NCI-H1092 (cell line): ENCODE measurements at places on chromosomes 7 and 10.

GRCh38 chr10:79132681-79133381 lies 64.1 kb downstream of the ZMIZ1 start:
- DNase-seq: no peak

GRCh38 chr10:10094691-10095090 lies 923.0 kb upstream of the CELF2 start:
- DNase-seq: no peak

DNA sequence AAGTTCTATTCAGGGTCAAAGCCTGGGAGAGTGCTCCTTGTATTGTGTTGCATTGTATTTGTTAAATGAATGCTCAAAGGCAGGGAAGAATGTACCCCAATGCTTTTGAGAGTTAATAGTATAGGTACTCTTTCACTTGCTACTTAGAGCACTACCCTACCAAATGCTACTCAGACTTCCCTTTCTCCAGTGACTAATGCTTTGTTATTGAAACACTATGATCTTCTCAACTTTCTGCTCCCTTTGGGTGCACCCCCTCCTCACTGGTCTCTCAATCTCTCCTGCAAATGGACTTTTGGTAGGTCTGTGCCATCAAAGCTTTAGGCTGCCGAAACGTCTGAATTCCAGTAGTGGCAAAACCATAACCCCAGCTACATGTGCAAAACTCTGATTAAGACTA lies 177.7 kb upstream of the AHR start:
- no peak for DNase-seq

DNA sequence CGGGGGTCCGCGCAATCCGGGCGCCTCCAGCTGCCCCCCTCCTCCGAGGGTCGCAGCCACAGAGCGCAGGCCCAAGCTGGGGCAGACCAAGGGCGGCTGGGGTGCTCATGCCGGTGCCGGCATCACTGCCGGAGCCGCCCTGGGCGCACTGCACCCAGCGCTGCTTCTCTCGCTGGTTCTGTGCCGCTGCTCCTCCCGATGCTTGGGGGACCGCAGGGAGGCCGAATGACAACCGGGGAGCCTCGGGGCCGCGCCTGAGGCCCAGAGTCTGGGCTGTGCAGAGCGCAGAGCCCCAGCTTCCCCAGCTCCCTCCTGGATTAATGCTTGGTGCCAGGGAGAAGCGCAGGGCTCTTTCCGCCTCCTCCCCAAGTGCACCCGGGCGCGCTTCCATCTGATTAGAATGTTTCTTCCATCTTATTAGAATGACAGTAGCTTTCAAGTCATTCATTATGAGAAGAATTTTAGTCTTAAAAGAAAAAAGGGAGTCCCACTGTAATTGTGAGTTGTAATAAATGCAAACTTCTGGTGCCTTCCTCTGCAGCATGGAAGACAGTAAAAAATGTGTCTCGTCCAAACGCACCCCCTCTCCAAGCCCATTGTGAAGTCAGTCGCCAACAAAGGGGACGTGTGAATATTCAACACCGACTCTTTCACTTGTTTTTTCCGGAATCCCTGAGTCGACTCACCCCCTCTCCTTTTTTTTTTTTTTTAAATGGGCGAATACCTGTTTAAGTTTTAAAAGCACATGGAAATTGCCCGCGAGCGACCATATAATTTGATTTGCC lies 19.5 kb upstream of the PTF1A start:
- DNase-seq: no peak

- peak; percentile 58 for DNase-seq
Measured at GRCh38 chr7:122885583-122886356, 490 bp downstream of the CADPS2 start.

DNA sequence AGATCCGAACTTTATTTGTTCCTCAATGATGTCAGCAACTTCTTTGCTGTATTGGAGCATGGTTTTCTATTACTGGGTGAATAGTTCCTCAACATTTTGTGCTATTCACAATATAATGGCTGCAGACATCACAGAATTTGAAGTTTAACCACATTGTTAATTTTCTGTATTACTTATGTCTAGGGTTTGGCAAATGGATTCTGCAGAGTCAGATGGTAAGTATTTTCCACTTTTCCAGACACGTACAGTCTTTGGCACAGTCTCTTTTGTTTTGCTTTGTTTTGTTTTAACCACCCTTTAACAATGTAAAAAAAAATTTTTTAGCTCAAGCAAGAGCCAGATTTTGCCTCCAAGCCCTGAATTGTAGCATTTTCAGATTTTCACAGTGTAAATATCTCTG lies 36.8 kb upstream of the FOXK1 start:
- no peak for DNase-seq

- no peak for DNase-seq
Measured at GRCh38 chr7:140196361-140197217, 19.8 kb upstream of the KDM7A start.

GRCh38 chr7:120645966-120646365 lies 212.0 kb downstream of the TSPAN12 start:
- DNase-seq: no peak

DNA sequence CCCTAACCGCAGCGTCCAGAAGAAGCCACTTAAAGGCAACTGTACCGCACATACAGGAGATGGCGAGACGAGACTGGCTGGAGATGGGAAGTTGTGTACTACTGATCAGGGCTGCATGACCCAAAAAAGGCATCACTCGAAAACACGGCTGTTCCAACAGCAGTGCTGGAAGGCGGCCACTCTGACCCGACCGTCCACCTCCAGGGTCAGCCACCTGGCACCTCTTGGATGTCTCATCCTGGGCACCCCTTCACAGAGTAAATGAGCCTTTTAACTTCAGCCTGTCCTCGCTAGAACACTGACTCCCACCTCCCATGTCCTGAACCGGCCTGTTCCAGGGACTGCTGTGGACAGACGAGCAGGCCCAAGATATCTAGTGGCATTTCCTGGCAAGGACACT lies 180.7 kb downstream of the DIP2C start:
- no peak for DNase-seq

DNA sequence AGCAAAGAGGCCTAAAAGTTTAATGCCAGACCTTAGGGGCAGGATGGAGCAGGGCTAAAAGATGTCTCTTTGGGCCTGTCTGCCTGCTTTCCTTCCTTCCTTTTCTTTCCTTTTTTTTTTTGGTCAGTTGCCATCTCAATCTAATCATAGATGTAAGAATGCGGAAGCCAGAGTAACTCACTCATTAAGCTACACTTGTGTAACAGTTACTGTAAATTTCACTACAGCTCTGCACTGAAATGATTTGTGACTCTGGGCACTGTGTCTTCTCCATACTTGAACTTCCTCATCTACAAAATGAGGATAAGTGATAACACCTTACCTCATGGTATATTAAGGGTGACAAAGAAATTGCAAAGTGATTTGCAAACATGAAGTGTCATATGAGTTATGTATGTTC lies 75.5 kb upstream of the AGK start:
- DNase-seq: no peak

GRCh38 chr10:89644691-89644966 lies 413 bp downstream of the PANK1 start:
- DNase-seq: no peak

GRCh38 chr7:115319541-115319940 lies 397.6 kb downstream of the MDFIC start:
- no peak for DNase-seq

GRCh38 chr7:105429746-105430612 lies 41.3 kb upstream of the SRPK2 start:
- peak; percentile 55 for DNase-seq

GRCh38 chr10:14116021-14116420 lies 214.7 kb downstream of the FRMD4A start:
- no peak for DNase-seq

DNA sequence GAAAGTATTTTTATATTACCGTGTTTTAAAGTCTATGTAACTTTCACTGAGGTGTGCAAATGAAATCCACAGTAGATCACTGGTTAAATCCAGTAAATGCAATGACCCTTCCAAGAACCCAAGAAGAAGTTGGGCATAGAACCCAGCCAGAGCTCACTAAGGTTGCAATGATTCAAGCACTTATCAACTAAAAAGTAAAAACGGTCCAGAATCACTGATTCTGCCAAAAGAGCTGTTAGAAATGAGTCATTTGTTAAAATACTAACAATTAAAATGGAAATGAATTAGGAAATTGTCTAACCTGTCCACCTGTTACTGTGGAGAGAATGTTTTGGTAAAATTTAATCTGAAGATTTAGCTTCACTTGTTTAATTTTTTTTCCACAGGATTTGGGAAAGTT lies 74.4 kb downstream of the ANK3 start:
- DNase-seq: no peak

DNA sequence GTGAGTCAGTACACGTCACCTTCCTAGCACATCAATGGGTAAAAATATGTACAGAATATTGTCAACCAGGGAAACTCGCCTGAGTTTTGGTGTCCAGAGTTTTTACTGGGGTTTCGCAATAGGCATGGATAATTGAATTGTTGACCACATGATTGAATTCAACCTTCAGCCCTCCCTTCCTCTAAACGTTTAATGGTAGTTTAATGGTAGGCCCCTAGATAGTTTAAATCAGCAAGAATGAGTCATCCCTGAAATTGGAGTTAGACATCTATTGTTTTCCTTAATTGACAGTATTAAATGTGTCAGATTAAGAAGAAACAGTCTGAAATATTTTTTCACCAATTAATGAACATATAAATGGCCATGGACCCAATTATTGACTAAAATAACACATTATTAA lies 57.8 kb upstream of the CACNA2D1 start:
- DNase-seq: no peak

DNA sequence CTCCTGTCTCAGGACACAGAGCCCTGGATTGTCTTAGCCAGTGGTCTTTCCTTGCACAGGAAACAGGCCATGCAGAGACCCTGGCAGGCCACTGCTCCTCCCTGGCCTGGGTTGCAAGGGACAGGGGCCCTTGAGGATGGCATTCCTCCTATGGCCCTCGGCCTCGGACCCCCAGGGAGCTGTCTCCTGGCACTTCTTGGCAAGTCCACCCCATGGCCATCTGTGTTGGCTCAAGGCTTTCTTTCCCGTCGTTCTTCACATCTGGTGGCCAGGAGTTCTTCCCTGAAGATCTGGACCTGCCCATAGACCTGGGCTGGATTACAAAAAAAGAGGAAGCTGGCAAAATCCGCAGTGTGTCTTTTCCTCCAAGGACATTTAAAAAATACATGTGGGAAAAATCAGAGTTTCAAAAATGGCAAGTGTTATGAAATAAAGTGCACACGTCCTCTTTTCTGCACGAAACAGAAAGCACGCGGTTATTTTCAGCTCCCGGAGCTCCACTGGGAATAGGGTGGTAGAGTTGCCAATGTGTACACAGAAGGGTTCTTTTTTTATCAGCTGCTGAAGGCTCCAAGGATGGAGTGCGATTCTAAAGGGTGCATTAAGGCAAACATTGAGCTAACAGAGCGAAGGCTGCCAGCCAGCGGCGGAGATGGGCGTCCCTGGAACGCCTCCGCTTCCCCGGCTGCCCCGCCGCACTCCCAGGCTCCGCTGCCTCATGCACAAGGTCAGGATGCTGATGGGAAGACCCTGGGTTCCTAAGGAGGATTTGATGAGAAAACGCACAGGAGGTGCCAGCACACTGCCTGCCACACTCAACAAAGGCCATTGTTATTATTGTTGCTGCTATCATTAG lies 62.8 kb upstream of the FAM20C start:
- peak; percentile 92 for DNase-seq

DNA sequence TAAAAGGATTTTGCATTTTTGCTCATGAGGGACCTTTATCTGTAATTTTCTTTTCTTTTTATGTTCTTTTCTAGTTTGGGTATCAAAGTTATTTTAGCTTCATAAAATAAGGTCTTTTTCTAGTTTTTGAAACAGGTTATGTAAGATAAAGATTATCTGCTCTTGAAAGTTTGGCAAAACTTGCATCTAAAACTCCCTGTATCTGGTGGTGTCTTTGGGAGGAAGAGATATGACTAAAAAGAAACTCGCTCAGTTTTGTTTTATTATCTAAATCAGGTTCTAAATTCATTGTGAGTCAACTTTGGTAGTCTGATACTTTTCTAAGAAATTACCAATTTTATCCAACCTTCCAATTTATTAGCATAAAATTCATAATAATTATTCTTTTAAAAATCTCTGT lies 55.1 kb downstream of the VCL start:
- DNase-seq: no peak

- DNase-seq: no peak
Measured at GRCh38 chr10:12195281-12195602, 449 bp downstream of the NUDT5 start.

GRCh38 chr7:28853834-28854749 lies 104.0 kb downstream of the TRIL start:
- peak; percentile 69 for DNase-seq

- DNase-seq: no peak
Measured at GRCh38 chr7:128933180-128933891, 4.4 kb upstream of the IRF5 start.

- DNase-seq: no peak
Measured at GRCh38 chr7:157292770-157293412, 43.9 kb upstream of the DNAJB6 start.

- DNase-seq: no peak
Measured at GRCh38 chr10:123706236-123706635, 40.1 kb downstream of the GPR26 start.

DNA sequence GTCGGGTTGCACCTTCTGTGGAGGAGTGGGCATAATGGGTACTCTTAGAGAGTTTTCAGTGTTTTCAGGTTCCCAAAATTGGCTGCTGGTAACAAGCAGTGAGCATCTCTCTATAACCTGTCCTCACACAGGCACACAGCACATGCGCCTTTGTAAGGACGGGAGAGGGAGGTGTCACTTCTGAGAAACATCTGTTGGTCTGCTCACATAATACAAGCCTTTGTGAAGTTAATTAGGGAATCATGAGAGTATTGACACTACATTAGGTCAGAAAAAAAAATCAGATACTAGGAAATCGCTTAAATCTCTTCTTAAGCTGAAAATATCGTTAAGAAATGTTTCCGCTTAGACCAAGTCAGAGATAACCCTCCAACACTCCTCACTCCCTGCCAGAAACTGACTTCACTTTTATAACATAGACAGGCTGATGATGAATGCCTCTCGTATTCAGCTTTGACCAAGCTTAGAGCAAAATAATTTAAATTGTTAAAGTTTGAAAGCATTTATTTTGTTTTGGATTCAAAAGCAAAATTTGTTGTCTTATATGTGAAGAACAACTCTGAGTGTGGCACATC lies 769.7 kb downstream of the TNS3 start:
- DNase-seq: no peak

- no peak for DNase-seq
Measured at GRCh38 chr7:95322854-95323253, 1.5 kb downstream of the PON1 start.

GRCh38 chr10:126437635-126438406 lies 49.5 kb upstream of the ADAM12 start:
- no peak for DNase-seq

DNA sequence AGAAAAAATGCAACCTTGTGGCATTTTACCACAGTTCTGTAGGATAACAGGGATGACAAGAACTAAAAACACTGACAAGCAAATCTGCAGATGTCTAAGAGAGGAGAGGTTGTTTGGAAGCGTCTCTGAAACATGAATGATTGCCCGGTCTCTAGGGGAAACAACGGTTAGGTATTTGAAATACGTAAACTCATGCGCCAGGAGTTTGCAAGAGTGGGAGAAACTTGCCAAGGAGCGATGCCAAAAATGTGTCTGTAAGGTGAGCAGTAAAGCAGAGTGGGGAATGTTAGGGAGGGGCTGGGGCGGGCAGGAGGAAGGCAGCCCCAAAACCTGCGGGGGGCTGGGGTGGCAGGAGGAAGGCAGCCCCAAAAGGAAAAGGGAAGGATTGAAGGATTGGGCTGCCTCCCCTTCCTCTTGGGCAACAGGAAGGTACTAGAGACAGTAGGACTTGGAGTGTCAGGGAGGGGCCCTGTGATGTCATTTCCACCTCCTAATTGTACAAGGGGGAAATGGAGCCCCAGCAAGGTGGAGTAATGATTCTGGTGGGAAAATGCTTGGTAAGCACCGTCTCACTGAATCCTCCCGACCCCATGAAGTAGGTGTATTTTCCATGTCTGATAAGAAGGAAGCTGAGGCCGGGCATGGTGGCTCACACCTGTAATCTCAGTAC lies 33.2 kb upstream of the PLEKHA1 start:
- DNase-seq: no peak
